ENCODE measurements at places on chromosomes 3 and 15.
A peak's percentile ranks its signal among the peaks of the same experiment; 100 is the strongest.

DNA sequence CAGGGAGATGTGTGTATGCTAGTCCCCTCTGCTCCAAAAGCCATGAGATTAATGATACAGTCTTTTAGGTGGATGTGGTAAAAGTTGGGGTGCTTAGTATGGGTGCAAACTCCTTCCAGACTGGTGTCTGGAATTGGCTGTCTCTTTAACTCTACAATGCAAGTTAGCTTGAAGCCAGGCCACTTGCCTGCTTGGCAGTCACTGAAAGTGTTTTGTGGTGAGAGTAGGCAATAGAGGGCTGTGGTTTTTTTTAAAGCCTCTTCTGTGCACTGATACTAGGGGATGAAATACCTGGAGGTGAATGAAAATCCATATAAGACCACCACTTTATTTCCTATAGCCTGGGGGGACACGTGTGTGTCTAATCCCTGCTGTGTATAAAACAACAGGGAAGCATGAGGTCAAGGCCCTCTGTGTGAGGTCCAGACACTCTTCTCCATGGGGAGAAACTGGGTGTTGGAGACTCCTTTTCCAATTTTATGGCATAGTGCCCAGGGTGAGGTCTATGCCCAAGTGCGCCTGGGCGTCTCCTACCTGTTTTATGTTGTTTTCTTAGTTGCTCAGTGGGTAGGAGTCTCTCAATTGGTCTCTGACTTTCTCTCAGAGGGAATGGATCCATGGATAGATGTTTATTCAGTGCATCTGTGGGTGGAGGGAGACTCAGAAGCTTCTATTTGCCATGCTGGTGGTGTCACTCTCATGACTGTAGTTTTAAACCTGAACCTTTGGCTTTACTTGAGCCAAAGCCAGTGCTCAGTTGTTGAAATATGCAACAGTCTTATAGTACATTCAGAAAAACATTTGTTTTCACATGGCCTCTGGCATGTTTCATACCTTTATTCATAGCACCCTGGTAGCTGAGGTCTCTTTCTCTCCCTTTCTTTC is 327.8 kb upstream of the ATP11B start:
- DNase-seq = no peak

DNA sequence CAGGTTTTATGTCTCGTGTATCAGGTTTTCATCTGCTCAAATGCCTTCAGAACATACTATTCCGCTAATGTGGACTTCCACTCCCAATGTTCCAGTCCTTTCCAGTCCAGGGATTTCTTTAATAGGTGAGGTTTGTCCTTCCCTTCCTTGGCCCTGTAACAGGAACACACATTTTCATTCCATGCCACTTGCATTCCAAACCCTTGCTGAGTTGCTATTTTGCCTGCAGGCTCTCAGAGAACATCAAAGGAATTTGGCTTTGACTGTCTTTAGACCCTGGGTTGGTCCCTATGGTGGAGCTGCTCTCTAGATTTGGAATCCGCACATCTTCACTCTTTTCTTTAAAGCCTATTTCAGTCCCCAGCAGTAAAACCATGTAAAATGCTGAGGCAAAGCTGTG is 12.3 kb upstream of the ALCAM start:
- DNase-seq = no peak

DNA sequence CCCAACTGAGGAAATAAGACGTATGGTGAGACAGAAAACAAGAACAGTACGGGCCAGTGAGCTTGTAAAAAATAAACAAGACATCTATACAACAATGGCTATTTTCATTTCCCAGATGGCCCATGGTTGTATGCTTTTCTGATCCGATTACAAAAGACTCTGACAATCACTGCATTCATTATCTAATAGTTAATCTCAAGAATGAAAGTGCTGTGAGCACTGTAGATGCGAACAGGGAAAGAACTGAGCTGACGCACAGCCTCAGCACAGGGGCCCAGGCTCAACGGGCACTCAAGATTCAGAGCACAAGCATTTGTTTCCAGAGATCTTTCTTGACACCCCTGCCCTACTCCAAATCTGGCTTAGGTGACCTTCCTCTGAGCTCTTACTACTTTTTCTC is 6.9 kb downstream of the MTMR10 start:
- no peak for DNase-seq

GRCh38 chr3:126056681-126057500 is 27.0 kb downstream of the SLC41A3 start:
- no peak for DNase-seq

- DNase-seq = peak; percentile 51
These were observed 262.0 kb upstream of the UMPS start for GRCh38 chr3:124467980-124468902.

DNA sequence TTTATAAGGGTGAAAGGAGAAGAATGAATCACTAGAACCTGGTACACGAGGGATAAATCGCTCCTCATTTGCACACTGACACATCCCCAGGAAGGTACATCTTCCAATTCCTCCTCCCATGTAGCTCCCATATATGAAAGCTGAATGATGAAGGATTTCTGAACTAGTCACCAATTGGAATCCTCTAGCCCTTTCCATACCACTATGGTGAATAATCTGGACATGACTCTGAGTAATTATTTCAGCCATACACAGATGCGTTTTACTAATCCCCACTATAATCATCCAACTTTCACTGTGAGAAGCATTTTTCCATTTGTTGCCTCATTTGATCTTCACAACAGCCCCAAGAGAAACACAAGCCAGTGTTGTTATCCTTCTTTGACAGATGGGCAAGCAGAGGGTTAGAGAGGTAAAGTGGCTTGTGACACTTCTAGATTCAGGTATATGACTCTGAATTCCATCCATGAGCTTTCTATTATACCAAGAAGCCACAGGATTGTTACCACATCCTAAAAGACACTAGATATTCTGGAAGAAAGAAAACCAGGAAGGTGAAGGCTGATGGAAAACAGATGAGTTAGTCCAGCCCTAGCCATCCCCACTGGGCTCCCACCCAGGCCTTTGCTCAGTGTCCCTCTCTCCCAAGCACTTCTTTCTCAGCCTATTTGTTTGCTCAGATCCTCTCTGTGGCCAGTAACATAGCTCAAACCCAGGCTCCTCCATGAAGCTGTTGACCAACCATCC is 22.2 kb upstream of the BCL6 start:
- no peak for DNase-seq

GRCh38 chr3:145055375-145056076 is 1083.9 kb downstream of the DIPK2A start:
- no peak for DNase-seq

GRCh38 chr3:81492040-81492439 is 269.4 kb downstream of the GBE1 start:
- no peak for DNase-seq

DNA sequence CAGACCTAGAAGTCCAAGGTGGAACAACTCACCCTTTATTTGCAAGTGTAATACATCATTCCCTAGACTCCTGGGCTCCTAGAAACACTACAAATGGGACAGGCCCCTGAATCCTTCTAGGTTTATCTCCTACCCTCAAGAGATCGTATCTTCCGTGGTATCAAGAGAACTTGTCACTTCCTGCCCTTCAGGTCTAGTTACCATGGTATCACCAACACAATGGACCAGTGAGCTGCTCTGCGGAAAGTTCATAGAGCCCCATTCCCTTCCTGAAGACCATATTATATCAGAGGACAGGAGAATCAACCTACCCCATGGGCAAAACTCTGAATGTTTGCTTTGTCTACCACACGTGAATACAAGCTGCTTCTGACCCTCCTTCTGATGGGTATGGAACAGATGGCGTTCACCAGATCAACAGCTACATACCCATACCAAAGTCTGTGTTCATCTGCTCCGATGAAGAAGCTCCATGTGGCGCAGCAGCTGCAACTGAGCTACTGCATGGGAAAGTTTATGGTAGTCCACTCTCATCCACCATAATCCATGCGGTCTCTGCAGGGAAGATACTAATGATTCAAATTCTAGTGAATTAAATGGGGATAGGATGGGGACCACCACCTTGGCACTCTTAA is 84.6 kb upstream of the KLF13 start:
- peak; percentile 73 for DNase-seq

GRCh38 chr3:49609314-49609713 is 55.0 kb downstream of the BSN start:
- no peak for DNase-seq

DNA sequence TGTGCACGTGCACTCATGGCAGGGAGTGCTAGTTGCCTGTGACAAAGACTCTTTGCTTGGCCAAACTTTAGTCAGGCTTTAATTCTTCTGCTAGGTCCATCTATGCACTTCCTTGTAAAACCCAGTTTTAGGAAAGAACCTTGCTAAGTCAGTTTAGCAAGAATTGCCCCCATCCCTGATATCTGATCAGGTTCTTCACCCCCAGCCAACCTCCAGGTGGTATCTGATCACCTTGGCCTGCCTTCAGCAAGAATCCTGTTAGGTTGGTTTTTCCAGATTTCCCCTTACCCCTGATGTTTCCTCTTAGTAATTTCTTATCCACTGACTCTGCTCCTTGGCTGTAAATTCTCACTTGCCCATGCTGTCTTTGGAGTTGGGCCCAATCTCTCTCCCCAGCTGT is 8.4 kb downstream of the HSPBAP1 start:
- no peak for DNase-seq

DNA sequence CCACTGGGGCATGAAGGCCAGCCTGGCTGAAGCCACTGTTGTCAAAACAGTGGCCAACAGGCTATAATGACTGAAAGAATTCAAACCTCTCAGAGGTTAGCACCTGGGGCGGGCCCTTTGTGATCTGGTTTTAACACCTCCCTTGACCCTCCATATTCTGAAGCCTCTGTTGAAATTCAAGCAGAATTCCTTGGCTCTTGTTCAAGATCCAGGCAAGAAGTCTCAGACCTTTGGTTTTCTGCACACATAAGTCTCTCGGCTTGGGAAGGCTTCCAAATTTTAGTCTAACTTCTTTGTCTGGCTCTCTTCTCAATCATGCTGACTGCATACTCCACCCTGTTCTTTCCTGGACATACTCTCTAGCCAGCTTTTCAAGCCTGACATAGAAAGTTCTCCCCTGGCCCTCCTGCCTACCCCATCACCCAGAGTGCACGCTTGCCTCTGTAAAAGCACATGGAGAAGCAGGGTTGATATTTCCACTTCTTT is 144.5 kb downstream of the PDZRN3 start:
- DNase-seq = no peak

DNA sequence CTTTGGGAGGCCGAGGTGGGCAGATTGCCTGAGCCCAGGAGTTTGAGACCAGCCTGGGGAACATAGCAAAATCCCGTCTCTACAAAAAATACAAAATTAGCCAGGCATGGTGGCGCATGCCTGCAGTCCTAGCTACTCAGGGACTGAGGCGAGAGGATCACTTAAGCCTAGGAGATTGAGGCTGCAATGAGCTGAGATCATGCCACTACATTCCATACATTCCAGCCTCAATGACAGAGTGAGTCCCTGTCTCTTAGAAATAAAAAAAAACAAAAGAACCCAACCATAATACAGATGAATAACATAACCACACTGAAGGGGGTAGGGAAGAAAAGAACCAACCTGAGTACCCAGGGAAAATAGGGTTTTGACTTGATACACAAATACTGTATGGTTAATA is 19.7 kb upstream of the CGNL1 start:
- DNase-seq = no peak

DNA sequence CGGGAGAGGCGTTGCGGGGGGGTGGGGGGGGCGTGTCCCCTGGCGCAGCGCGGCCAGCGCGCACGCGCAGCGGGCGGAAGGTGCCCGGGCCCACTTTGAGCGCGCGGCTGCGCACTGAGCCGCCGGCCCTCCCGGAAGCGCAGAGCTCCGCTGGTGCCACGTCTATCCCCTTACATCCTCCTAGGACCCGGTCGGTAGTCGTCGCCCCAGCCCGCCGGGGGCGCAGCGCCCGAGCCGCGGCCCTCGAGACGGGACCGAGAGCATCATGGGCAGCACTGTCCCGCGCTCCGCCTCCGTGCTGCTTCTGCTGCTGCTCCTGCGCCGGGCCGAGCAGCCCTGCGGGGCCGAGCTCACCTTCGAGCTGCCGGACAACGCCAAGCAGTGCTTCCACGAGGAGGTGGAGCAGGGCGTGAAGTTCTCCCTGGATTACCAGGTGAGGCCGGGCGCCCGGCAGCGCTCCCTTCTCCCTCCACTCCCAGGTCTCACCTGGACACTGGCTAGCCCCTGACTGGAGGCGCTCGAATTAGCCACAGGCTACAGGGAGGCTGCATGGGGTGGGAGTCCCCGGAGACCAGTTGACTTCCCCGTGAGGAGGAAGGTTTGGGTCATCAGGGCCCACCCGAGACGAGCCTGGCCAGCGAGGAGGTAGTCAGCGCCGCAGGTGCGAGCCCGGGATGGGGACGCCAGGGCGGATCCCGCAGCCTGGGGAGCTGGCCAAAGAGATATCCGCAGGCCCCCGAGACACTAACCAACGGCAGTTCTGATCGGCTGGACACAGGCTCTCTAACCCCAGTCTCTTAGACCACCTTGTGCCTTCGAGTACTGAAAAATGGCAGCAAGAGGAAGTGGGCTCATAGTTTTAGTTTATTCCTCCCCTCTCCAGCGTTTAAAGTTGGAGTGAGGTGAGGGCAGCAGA is at the start of gene TMED3:
Gene TMED3 (plus strand): TSS at position 128 of the 916 bp plus-strand sequence. CDS start 138 bp downstream, at position 266.
- peak; percentile 84 for DNase-seq

GRCh38 chr3:15292765-15293522 is 39.4 kb downstream of the SH3BP5 start:
- no peak for DNase-seq

- DNase-seq = no peak
These were observed 77.4 kb downstream of the VPS8 start for GRCh38 chr3:184889312-184889904.

DNA sequence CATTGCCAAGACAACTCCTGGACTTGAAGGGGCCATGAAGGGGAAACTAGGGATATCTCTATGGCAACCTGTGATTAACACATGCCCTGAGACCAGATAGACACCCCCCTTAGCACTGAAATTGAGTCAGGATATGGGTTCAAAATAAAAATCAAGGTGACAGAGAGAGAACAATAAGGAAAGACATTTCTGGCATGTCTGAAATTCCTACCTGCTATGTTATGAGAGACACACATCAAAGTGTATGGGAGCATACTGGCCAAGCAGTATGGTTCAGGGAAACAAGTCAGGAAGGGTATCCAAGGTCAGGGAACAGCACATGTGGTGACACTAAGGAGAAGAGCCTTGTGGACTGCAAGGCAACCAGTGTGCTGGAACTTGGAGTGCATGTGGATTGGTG is 388.7 kb downstream of the SHQ1 start:
- DNase-seq = no peak

DNA sequence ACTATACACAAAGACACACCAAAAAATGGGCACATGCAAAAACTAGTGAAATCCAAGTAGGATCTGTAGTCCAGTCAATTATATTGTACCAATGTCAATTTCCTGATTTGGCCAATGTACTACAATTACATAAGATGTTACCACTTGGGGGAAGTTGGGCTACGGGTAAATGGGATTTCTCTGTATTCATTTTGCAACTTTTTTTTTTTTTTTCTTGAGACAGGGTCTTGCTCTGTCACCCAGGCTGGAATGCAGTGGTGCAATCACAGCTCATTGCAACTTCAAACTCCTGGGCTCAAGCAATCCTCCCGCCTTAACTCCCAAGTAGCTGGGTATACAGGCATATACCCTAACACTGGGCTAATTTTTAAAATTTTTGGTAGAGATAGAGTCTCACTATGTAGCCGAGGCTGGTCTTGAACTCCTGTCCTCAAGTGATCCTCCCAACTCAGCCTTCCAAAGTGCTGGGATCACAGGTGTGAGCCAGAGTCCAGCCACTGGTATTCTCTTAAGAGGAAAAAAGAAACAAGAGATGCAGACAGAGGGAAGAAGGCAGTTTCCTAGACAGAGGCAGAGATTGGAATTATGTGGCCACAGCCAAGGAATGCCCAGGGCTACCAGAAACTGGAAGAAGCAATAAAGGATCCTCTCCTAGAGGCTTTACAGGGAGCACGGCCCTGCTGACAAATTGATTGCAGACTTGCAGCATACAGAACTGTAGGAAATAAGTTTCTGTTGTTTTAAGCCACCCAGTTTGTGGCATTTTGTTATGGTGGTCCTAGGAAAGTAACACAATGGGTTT is 33.3 kb downstream of the TFDP2 start:
- no peak for DNase-seq

All from NCI-H1694 treated with DMSO at 0.1 percent for 48 hours (cell line).